ENCODE measurements at places on chromosomes 3 and 15.

DNA sequence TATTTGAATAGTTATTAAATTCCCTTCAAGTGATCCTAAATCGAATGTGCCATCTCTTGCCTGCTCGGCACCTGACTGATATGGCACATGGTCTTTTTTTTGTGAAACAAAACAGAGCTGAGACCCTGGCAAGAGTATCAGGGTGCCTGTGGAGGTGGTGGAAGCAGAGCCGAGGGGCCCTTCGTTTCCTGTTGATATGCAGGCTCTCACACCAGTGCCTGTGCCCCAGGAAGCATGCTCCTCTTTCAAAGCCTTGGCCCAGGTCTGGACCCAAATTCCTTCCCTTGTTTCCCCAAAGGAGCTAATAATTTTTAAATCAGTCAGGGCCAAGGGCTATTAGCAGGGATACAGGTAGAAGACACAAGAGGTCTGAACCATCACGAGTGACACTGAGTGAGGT is 21.5 kb upstream of the MRPS22 start:
- DNase-seq = no peak

DNA sequence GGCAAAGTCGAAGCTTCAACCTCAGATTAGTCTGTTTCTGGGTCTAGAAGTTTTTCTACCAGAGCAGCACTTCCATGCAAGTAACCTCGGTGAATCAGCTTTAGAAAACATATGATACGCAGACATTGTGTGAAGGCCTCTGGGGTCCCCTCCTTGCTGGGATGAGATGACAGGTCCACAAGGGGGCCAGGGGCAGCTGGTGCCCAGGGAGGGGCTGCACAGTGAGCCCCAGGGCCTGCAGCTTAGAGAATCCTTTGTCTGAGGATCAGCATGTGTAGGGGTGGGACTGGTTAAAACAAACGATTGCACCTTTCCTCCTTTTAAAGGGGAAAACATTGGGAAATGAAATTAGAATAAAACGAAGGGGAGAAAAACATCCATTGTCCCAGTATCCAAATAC is 47.5 kb upstream of the TLE3 start:
- DNase-seq = no peak

DNA sequence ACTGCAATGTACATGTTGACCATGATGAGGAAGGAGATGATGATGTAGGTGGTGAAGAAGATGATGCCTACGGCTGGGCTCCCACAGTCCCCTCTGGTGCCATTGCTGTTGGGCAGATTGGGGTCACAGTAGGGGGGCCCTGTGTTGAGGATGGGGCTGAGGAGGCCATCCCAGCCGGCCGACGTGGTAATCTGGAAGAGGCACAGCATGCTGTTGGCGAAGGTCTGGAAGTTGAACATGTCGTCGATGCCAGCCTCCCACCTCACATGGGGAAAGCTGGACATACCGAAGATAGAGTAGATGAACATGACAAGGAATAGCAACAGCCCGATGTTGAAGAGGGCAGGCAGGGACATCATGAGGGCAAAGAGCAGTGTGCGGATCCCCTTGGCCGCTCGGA is 48.6 kb upstream of the SCN5A start:
- no peak for DNase-seq

DNA sequence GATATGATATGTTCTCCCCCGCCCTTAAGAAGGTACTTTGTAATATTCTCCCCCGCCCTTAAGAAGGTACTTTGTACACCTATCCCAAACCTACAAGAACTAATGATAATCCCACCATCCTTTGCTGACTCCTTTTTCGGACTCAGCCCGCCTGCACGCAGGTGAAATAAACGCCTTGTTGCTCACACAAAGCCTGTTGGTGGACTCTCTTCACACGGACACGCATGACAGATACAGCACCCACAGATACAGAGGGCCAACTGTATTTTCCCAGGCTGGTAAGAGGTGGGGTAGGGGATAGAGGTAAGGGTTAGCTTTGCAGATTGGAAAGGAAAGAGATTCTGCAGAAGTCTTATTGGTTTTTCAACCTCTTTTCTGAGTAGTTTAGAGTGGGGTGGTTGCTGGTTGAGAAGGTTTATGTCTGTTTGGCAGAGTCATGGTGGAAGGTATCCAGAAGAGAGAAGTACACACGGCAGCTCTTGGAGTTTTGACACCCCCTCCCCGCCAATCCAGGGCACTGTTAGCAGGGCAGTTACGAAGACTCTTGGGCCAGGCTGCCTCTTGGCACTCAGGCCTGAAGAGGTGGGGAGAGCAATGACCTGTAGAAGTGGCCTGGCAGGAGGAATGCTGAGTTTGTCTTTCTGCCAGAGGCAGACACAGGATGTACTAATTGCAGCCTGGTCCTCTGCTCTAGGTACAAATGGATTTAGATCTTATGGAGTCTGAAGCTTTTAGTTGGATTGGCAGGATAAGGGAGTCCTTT is 36.0 kb upstream of the IDH2 start:
- no peak for DNase-seq

DNA sequence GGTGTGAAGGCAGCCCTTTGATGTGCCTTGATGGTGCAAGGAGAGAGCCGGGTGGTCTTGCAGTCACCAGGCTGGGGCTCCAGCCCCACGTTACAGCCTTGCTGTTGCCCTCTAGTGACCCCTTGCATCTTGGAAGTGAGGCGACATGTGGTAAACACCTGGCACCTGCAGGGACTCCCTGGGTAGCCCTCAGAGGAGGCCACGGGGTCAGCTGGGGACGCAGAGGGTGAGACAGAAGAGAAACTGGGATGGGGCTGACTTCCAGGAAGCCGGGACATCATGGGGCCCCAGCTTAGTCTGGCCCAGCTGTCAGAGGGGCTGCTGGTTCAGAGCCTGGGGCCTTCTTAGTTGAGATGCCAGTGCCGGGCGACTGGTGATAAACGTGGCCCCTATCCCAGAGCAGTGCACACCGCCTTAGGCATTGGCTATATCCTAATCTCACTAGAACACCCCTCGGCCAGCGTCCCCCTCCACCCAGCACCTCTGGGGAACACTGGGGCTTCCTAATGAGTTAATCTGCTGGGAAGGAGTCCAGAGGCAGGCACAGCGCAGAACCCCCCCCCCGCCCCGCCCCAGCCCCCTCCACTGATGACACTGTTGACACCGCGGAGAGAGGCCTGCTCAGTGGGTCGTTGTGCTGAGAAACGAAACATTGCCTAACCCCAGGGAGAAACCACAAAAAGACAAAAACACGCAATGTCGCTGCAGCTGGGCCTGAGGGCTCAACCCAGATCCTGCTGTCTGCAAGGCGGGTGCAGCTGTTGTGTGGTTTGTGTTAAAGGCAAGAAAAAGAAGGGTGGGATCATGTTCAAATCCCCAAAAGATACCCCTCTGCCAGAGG is 60.5 kb upstream of the KLF13 start:
- DNase-seq = no peak

- DNase-seq = no peak
Measured at GRCh38 chr3:179308001-179308400, 14.8 kb upstream of the ZNF639 start.

GRCh38 chr15:55132672-55133071 is 64.1 kb downstream of the RSL24D1 start:
- no peak for DNase-seq

Data from HFF-Myc (cell line).